ENCODE measurements at places on chromosomes 4 and X. TPM values are rescaled to one million over a fixed set of nuclear protein-coding genes. Genes with fewer than 3 reads are reported as not detected.
A peak's percentile ranks its signal among the peaks of the same experiment; 100 is the strongest.

GRCh38 chr4:25306518-25307057, 6.0 kb upstream of the ZCCHC4 start:
- H3K36me3 ChIP-seq = no peaks in the 10 kb centered on the region
- no peaks in the 10 kb centered on the region for H3K27me3 ChIP-seq
- H3K4me3 ChIP-seq = no peak overlapping the region
- no peak for DNase-seq
- H3K27ac ChIP-seq = no peak overlapping the region
- no peaks in the 10 kb centered on the region for H3K4me1 ChIP-seq

GRCh38 chrX:134813697-134814096, 155.4 kb upstream of the PLAC1 start:
- no peaks in the 10 kb centered on the region for H3K36me3 ChIP-seq
- H3K27ac ChIP-seq = no peak overlapping the region
- H3K4me3 ChIP-seq = no peak overlapping the region
- H3K4me1 ChIP-seq = no peaks in the 10 kb centered on the region
- no peaks in the 10 kb centered on the region for H3K27me3 ChIP-seq
- no peak for DNase-seq

DNA sequence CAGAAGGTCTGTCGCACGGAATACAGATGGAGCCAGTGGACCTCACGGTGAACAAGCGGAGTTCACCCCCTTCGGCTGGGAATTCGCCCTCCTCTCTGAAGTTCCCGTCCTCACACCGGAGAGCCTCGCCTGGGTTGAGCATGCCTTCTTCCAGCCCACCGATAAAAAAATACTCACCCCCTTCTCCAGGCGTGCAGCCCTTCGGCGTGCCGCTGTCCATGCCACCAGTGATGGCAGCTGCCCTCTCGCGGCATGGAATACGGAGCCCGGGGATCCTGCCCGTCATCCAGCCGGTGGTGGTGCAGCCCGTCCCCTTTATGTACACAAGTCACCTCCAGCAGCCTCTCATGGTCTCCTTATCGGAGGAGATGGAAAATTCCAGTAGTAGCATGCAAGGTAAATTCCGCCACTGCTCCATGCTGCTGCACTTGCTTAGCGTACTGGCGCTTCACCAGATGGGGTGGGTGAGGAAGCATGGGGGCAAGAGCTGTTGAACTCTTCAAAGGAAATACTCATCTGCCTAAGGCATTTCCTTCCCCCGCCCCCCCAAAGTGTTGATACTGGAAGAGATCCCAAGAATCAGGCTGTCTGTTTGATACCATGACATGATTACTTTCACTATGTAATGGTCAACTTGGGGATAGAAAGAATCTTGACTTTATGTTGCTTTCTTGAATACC, 24.8 kb downstream of the KLF3 start:
- H3K36me3 ChIP-seq = peaks cover 10% of the 10 kb centered on the region
- no peak overlapping the region for H3K4me3 ChIP-seq
- no peaks in the 10 kb centered on the region for H3K27me3 ChIP-seq

GRCh38 chr4:72305620-72306019, 263.4 kb downstream of the ADAMTS3 start:
- H3K27ac ChIP-seq = no peak overlapping the region
- no peak for DNase-seq
- no peaks in the 10 kb centered on the region for H3K36me3 ChIP-seq
- no peaks in the 10 kb centered on the region for H3K27me3 ChIP-seq

USP26 gene
- total RNA-seq = not detected

STK32B gene
- 4.1 TPM for total RNA-seq

GRCh38 chr4:78599931-78600375, 48.4 kb downstream of the ANXA3 start:
- no peak overlapping the region for H3K27ac ChIP-seq
- peak; percentile 53 for DNase-seq
- H3K4me1 ChIP-seq = no peaks in the 10 kb centered on the region
- no peak overlapping the region for H3K4me3 ChIP-seq
- H3K27me3 ChIP-seq = no peaks in the 10 kb centered on the region

CXCL3 gene
- total RNA-seq = 3.2 TPM

- H3K27ac ChIP-seq = no peak overlapping the region
- H3K4me3 ChIP-seq = no peak overlapping the region
- H3K4me1 ChIP-seq = no peaks in the 10 kb centered on the region
Measured at GRCh38 chrX:11666952-11667685, 1.4 kb upstream of the ARHGAP6 start.

GRCh38 chr4:174912919-174913543, 5.1 kb upstream of the ADAM29 start:
- DNase-seq = no peak
- no peak overlapping the region for H3K4me3 ChIP-seq
- no peaks in the 10 kb centered on the region for H3K36me3 ChIP-seq

GRCh38 chrX:38754102-38754790, 47.0 kb upstream of the MID1IP1 start:
- no peak for DNase-seq
- no peak overlapping the region for H3K27ac ChIP-seq
- H3K27me3 ChIP-seq = no peaks in the 10 kb centered on the region
- no peaks in the 10 kb centered on the region for H3K36me3 ChIP-seq

DNA sequence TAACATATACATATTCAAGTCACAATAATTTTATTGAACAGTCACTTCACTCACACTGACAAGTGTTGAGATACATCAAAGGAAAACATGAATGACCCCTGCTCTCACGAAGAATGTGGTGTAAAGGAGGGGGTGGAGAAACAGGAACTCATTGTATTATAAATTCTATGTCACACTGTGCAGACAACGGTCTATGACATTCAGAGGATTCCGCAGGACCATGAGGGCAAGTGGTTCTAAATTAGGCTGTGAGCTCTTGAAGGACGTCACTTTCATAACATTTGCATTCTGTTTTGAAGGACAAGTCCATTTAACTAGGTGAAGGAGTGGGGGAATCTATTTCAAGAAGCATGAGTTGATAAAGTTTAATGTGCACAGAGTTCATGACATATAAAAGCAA, 415.2 kb upstream of the HS3ST1 start:
- peaks cover 1% of the 10 kb centered on the region for H3K27me3 ChIP-seq
- H3K27ac ChIP-seq = no peak overlapping the region
- no peak overlapping the region for H3K4me3 ChIP-seq
- H3K4me1 ChIP-seq = no peaks in the 10 kb centered on the region

PARM1 gene
- 202 TPM for total RNA-seq

DNA sequence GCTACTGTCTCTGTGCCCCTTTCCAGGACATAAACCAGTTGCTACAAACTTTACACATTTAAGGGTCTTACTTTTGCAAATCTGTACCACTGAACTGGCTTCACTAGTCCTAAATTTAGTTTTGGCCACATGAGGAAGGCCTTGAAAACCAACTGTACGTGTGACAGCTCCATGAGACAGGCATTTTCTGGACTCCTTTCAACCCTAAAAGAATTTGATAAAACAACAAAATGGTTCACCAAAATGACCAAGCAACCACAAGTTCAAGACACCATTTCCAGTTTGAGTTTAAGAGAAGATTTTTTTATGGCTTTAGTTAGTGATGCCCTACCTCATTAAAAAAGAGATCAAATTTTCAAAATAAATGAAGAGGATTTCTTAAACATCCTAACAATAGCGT, 246.4 kb downstream of the ZNF674 start:
- no peaks in the 10 kb centered on the region for H3K4me1 ChIP-seq
- H3K4me3 ChIP-seq = no peak overlapping the region
- DNase-seq = no peak
- no peaks in the 10 kb centered on the region for H3K36me3 ChIP-seq
- no peaks in the 10 kb centered on the region for H3K27me3 ChIP-seq

DNA sequence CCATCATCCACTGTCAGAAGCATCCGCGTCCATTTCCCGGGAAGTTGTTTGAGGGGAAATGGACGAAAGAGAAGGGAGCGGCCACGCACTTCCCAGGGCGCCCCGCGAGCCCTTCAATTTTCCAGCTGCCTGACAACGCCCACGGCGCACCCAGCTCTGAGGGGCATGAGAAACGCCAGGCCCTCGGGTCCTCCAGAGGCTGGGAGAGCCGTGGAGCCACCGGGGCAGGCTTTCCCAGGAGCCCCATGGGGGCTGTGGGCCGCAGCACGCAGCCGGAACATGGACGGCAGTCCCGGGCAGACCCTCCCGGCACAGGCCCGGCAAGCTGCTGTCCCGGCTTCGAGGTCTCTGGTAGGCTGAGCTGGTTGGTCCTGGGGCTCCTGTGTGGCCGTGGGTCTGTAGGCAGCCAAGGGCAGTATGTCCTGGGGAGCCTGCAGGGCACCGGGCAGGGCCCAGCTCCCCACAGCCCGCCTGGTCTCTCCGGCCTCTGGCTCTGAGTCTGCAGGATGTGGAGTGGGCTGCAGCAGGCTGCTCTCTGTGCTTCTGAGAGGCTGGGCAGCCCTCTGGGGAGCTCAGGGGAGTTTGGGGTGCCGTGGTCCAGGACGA, 115.2 kb downstream of the FAM53A start:
- no peaks in the 10 kb centered on the region for H3K27me3 ChIP-seq
- H3K4me1 ChIP-seq = no peaks in the 10 kb centered on the region
- no peak overlapping the region for H3K27ac ChIP-seq
- no peaks in the 10 kb centered on the region for H3K36me3 ChIP-seq
- DNase-seq = peak; percentile 29

DNA sequence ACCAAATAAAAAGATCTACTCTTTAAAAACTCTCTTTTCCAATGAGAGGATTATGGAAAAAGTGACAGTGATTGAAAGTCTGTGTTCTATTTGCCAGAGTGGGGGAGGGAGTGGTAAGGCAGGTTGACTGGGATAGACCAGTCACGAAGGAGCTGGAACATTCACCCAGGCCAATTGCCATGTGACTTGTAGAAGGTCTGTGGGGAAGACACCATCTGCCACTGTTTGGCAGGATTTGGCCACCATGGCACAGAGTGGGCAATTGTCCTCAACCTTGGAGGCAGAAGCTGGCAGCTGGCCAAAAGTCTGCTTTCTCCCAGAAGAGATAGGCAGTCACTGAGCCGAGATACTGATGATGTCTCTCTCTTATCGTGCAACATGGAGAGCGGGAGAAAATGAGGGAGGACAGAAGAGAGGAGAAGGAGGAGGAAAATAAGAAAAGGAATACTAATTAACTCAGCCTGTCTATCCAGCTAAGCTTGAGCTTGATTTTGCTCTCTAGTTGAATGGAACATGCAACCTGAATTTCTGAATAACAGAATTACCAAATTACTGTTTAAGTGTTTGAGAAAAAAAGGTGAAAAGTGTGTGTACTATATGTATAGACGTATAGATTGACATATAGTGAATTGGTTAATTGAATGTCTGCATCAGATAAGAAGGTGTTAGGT, 267.1 kb downstream of the ARHGAP24 start:
- H3K36me3 ChIP-seq = no peaks in the 10 kb centered on the region
- no peaks in the 10 kb centered on the region for H3K4me1 ChIP-seq
- H3K4me3 ChIP-seq = no peak overlapping the region
- H3K27me3 ChIP-seq = no peaks in the 10 kb centered on the region

DNA sequence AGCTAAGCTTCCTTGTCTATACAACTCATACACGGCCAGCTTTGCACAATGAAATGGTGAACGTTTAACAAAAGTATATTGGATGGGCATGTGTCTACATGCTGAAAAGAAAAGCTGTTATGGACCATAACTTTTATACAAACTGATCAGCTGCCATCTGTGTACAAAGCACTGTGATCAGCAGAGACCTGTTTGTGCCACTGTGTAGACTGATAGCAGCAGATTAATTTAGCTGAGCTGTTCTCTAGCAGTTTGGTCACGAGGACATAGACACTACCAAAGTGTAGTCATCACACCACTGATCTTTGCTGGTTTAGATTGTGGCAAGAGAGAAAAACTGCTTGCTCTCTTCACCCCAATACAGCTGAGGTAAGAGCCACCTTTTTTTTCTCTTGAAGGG, 124.5 kb downstream of the RAPGEF2 start:
- no peaks in the 10 kb centered on the region for H3K4me1 ChIP-seq
- H3K27me3 ChIP-seq = no peaks in the 10 kb centered on the region
- no peak for DNase-seq
- no peaks in the 10 kb centered on the region for H3K36me3 ChIP-seq
- peak overlapping the region; percentile 47 for H3K4me3 ChIP-seq
- no peak overlapping the region for H3K27ac ChIP-seq

GRCh38 chr4:76729460-76729859, 168.5 kb downstream of the SOWAHB start:
- no peak overlapping the region for H3K4me3 ChIP-seq
- peaks cover 7% of the 10 kb centered on the region for H3K36me3 ChIP-seq
- no peak overlapping the region for H3K27ac ChIP-seq

- H3K27me3 ChIP-seq = no peaks in the 10 kb centered on the region
- no peak overlapping the region for H3K27ac ChIP-seq
- no peaks in the 10 kb centered on the region for H3K36me3 ChIP-seq
- DNase-seq = no peak
- H3K4me1 ChIP-seq = no peaks in the 10 kb centered on the region
Measured at GRCh38 chrX:131577413-131577812, 33.5 kb downstream of the OR13H1 start.

DNA sequence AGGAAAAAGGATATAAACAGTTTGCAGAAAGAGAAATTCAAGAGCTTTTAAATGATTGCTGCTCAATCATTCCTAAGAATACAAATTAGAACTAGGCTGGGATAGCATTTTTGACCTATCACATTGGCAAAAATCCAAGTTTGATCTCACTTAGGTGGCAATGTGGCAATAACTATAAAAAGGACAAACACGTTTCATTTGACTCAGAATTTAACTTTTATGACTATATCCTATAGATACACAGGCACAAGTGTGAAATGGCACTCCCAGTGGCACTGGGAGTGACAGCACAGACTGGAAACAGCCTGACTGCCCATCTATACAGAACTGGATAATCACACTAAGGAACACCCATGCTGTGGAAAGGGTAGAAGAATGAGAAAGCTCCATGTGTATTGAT, 11.1 kb downstream of the CENPU start:
- no peaks in the 10 kb centered on the region for H3K4me1 ChIP-seq
- H3K27ac ChIP-seq = no peak overlapping the region

DNA sequence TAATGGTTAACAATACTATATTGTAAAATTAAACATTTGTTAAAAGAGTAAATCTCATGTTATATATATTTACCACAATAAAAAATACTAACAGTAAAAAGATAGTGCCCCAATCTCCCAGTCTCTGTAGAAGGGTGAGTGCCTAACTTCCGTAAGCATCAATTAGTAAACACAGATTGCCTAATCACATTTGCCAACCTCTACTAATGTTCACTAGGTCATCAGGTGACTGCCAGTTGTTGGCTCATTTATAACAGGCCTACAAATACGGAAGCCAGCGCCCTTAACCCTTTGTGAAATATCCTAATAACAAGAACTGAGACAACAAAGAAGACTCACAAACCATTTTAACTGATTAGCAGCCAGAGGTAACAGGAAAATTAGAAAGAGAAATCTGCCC, 345.1 kb downstream of the INPP4B start:
- no peak overlapping the region for H3K27ac ChIP-seq
- no peaks in the 10 kb centered on the region for H3K4me1 ChIP-seq
- H3K36me3 ChIP-seq = no peaks in the 10 kb centered on the region
- H3K27me3 ChIP-seq = no peaks in the 10 kb centered on the region
- no peak overlapping the region for H3K4me3 ChIP-seq

- no peak for DNase-seq
- peaks cover 5% of the 10 kb centered on the region for H3K4me1 ChIP-seq
- H3K27me3 ChIP-seq = no peaks in the 10 kb centered on the region
- H3K4me3 ChIP-seq = no peak overlapping the region
Measured at GRCh38 chr4:31100536-31100935, 380.4 kb downstream of the PCDH7 start.

KLHL13 gene
- 4.6 TPM for total RNA-seq

GRCh38 chr4:7254736-7255487, 62.6 kb downstream of the SORCS2 start:
- H3K27me3 ChIP-seq = peaks cover 2% of the 10 kb centered on the region
- no peaks in the 10 kb centered on the region for H3K4me1 ChIP-seq
- no peak overlapping the region for H3K4me3 ChIP-seq
- no peak for DNase-seq
- no peak overlapping the region for H3K27ac ChIP-seq

Data from aorta (tissue), 5 donors.